ENCODE measurements at places on chromosomes 1 and 21.

- DNase-seq, result no peak
These were observed 29.0 kb downstream of the JUN start for GRCh38 chr1:58754683-58755467.

DNA sequence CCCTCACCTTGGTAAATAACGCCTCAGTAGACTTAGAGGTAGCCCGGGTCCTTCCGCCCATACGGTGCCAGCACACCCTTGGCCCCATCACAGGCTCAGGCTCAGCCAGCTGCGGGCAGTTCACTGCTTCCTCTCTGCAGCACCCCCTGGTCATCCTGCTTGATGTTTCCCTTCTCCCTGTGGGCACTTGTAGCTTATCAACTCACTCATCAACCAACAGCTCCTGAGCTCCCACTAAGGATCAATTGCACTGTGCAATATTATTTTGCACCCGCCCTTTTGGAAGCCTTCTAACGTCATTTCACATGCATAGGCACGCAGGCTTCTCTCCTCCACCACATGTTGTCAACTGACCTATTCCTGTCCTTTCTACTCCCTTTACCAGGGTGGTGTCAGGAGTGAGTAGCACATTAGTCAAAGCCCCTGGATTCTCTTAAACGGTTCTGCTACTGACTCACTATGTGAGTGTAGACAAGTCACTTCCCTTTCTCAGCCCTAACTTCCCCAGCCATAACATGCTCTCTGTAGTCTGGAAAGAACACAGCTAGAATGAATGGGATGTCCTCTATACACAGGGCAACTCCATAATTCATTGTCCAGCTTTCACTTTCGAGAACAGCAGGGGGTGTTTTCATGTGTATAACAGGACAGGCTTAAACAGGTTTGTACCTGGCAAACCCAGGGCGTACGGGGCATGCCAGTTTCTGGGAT, 47.1 kb upstream of the IRF2BP2 start:
- DNase-seq, result peak; percentile 90

DNA sequence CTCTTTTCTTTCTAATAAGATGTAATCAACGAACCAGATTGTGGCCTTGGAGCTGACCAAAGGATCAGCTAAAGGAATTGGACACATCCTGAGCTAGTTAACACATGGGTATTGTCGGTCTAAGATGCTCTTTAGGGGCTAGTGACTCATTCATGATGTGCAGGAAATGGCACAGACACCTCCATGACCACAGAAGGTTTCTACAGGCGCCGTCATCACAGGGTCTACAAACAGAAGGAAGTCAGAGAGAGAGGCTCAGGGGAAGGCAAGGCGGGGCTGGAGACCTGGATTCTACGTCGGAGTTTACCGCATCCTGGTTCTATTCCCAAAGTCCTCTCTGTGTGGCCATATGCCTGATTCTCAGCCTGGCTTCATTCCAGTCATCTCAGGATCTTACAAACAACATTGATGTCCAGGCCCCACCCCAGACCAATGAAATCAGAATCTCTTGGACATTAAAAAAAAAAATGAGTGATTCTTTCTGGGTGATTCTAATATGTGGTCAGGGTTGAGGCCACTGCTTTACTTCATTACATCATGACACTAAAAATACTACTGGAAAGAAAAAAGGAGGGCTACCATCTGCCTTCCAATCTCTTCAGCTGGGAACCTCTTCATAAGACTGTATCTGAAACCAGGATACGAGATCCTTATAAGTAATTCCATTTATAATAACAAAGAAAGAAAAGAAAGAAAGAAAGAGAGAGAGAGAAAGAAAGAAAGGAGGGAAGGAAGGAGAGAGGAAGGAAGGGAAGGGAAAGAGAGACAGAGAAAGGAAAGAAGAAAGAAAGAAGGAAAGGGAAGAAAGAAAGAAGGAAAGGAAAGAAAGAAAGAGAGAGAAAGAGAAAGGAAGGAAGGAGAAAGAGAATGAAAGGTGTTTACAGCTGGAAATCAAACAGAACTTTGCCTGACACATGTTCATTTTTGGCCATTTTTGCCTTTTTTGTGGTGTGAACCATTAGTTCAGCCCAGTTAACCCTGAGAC, 11.6 kb upstream of the KCNJ15 start:
- DNase-seq, result no peak

- DNase-seq, result no peak
These were observed 2.2 kb downstream of the GADD45A start for GRCh38 chr1:67687198-67687545.

DNA sequence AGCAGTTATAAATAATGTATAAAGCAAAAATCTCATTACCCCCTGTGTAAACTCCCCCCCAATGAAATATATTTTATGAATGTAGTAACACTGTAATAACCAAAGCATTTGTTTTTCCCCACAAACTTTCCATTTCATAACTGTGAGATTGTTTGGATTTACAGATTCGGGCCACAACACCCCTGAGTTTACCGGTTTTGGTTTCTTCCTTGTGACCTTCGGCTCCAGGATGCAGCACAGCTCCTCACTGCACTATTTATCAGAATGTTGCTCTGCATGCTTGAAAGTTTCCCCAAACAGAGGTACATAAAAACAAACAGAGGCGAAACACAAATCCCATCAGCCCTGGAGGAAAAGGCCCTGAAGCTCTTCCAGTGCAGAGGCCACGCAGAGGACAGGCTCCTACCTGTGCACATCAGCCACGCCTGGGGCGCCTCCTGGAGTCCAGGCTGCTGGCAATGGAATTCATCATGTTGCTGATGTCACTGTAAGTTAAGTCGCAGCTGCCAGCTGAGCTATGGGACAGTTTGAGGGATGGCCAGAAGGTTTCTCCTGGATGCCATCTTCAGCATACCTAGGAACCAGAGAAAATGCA, 122.0 kb downstream of the LMO4 start:
- DNase-seq, result no peak

GRCh38 chr1:222769181-222769580, 32.2 kb downstream of the FAM177B start:
- no peak for DNase-seq

- DNase-seq, result no peak
These were observed 643 bp upstream of the MOB3C start for GRCh38 chr1:46617108-46617800.

DNA sequence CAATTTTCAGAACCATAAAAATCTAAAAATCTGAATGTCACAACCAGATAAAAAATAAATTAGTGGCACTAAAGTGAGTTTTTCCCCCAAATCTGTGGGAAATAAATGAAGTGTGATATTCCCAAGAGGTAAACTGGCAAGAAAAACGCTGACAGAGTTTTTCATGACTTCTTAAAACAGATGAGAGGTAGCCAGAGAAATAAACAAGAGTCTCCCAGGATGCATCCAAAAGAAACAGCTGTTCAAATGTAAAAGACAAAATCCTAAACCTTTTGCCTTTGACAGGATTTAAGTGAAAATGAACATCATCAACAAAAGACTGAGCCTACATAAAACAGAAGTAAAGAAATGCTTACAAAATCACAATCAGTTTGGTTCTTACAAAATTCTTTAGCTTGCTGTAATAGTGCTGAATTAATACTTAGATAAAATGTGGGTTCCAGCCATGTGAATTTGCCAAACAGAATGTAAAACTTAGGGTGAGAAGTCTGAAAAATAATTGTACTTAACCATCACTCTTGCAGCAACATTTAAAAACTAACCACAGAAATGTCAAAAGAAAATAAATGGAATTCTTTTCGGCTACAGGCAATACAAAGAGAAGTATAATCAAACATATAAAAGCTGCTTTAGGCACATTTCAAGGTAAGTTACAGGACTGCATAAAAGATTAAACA, 133.6 kb downstream of the EIF4G3 start:
- DNase-seq, result peak; percentile 22

DNA sequence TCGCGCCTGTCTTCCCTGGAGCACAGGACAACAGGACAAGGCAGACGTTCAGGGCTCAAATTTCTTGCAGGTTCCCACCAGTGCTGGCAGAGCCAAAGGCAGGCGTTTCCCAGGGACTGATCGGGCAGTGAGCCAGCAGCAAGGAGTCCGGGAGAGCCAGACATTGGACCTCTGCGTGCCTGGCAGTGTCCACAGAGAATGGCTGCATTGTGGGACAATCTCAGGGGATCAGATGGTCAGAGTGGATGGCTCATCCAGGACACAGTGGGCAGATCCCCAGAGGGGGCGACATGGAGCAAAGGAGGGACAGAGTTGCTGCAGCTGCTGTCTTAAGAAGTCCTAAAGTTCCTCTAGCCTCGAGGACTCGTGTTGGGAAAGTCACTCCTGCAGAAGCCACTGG, 4.6 kb downstream of the TMEM63A start:
- DNase-seq, result peak; percentile 41

DNA sequence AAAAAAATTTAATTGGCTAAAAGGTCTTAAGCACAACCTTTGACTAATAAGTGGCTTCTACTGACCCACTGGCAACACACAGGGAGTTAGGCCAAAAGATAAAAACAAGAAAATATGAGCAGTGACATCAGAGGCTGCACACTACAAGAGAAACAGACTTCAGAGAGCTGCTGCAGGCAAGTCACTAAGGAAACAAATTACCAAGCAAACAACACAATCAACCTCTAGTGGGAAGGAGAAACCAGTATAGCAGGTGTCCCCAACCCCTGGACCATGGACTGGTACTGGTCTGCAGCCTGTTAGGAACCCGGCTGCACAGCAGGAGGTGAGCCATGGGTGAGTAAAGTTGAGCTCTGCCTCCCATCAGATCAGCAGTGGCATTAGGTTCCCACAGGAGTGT, 20.8 kb upstream of the ENSA start:
- no peak for DNase-seq

DNA sequence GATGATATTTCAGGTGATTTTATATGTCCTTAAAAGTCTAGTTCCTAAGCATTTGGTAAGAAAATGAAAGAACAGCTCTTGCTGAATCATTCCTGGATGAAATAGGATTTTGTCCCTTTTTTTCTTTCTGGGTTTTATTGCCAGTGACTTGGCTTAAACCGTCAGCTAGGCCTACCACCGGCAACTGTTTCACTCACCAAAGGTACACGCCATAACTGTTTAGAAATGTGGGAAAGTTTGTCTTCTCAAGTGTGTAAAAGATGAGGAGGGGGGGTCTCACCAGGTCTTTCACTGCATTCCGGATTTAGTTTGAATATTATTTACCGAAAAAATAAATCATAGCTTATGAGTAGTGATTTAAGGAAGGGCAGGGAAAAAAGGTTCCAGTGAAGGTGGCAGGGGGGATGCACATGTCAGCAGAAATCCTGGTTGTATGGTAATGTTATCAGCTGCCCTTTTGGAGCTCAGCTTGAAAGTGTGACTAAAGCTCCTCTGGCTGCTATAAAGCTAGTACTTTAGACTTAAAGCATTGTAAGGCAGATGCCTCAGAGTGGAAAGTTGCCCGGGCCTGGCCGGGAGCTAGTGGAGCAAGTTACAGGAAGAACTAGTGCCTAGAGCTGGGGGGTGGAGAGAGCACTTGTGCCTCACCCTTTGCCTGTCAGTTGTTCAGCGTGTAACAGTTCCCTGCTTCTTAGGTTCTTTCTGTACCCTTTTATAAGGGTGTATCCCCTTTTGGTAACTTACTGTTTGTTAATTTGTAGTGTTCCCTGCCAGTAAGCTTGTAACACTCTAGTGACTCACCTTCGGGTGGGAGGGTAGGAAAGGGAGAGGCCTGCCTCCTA, 3.1 kb downstream of the ATP1A1 start:
- DNase-seq, result peak; percentile 64

- DNase-seq, result peak; percentile 25
These were observed 102.3 kb downstream of the RPE65 start for GRCh38 chr1:68347415-68347814.

DNA sequence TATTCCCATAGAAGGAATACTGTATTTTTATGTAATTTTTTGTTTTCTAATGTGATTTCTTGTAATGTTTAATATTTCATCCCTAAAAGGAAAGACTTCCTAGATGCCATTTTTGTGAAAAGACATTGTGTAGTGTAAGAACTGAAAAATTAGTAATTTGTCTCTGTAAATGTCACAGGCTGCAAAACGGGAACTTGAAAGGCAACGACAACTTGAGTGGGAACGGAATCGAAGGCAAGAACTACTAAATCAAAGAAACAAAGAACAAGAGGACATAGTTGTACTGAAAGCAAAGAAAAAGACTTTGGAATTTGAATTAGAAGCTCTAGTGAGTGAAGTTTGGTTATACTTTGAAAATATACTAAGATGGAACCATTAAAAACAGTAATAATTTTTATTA, 132.2 kb downstream of the ITSN1 start:
- DNase-seq, result no peak

GRCh38 chr1:63074321-63074720, 248.0 kb upstream of the FOXD3 start:
- DNase-seq, result no peak

DNA sequence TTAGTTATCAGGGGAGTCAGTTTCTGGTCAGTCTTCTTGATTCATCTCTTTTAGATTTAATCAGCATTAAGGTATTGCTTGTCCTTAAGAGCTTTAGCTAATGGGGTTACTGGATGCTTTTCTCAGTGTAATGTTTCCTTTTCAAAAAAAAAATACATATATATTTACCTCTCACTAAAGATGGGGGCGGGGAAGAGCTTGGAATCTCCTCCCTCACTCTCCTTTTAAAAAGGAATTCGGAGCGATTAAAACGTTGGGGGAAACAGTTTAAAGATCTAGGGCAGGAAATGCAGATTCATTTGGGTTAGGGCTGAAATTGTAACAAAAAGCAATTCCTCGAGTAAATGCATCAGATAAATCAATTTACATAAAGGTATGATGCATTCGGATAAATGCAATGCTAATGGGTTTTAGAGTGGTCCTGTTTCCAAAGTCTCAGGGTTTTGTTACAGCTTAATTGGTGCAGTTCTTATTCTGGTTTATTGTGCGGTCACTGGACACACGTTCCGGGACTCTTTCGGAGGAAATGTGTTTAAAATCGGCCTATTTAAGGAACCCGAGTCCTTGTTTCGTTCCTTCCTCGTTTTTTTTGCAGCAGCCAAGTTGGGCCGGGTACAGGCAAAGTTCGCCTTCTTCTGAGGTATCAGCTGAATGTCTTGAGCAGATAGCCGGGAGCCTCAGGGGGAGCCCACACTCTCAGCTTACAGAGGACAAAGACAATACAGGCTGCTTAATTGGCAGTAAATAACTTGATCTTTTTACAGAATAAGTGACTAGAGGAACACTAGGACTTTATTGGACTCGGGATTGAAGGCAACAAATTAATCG, 1.6 kb downstream of the LMO4 start:
- peak; percentile 30 for DNase-seq
